ENCODE measurements at places on chromosomes 11 and 22.

- no peak for DNase-seq
Measured at GRCh38 chr22:50313021-50313420, 5.6 kb upstream of the PLXNB2 start.

- peak; percentile 62 for DNase-seq
Measured at GRCh38 chr11:91299980-91300379, 924.6 kb upstream of the FAT3 start.

DNA sequence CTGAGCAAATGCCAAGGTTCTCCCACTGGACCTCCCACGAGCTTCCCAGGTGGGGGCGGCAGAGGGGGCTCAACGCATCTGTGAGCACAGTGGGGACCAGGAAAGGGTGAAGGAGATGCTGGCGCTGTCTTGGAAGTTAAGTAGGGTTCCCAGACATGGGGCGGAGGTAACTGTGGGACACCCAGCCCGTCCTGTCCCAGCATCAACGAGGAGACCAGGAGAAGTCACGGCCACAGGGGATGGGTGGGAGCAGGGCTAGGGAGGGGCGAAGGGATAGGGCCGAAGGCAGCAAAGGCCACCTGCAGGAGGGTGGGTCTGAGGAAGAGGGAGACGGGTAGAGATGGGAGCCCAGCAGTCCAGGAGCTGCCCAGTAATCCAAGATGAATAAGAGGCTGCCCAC lies 70.4 kb downstream of the PHF21B start:
- no peak for DNase-seq

DNA sequence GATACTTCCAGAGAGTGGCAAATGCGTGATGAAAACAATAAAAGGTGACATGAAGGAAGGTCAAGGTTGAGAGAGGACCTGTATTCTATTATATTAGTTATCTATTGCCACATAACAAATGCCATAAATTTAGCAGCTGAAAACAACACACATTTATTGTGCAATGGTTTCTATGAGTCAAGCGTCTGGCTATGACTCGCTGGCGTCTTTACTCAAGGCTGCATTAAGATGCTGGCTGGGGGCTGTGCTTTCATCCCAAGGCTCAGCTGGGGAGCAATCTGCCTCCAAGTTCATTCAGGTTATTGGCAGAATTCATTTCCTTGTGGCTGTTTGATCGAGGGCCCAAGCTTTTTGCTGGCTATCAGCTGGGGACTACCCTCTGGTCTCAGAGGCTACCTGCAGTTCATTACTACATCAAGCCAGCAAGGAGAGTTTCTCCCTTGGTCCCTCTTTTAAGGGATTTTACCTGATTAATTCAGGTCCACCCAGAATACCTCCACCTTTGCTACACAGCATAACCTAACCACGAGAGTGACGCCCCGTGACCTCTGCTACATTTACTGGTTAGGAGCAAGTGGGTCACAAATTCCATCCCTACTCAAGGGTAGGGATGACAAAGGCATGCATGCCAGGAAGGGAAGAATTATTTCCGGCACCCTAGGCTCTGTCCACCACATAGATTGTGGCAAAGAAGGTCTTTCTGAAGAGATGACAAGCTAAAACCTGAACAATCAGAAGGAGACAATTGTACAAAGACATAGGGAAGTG lies 549.1 kb downstream of the MN1 start:
- DNase-seq = peak; percentile 98

GRCh38 chr11:123546515-123546914 lies 107.9 kb downstream of the SCN3B start:
- DNase-seq = peak; percentile 68
